ENCODE measurements at places on chromosomes 3 and 15.

DNA sequence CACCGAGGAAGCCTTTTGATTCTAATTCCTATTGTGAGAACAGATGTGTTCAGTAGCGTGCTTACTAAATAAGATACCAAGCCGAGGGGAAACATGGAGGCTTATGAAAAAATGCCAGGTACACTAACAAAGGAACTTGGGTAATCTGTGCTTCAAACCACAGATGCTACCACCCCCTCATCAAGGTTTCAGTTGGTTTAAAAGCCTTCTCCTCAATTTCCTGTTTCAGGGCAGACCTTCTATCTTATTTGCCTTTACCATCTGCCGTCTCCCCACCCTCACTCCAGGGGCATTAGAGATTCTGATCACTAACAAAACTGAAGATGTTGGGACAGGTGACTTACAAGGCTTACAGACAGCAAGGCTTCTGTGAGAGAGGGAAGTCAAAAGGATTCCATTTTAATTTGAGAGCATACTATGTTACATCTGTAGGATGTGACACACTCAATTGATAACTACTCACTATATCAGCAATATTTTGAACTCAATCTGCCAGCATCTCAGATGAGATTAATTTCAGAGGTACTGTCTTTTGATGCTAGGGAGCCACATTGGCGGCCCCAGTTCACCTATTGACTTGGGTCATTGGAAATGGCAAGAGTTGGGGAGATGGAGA, 60.6 kb upstream of the PLCL2 start:
- no peak for DNase-seq
- no peaks in the 10 kb centered on the region for H3K4me1 ChIP-seq
- H3K36me3 ChIP-seq: no peaks in the 10 kb centered on the region
- H3K4me3 ChIP-seq: no peak overlapping the region
- H3K27me3 ChIP-seq: peaks cover 1% of the 10 kb centered on the region
- H3K27ac ChIP-seq: no peak overlapping the region

DNA sequence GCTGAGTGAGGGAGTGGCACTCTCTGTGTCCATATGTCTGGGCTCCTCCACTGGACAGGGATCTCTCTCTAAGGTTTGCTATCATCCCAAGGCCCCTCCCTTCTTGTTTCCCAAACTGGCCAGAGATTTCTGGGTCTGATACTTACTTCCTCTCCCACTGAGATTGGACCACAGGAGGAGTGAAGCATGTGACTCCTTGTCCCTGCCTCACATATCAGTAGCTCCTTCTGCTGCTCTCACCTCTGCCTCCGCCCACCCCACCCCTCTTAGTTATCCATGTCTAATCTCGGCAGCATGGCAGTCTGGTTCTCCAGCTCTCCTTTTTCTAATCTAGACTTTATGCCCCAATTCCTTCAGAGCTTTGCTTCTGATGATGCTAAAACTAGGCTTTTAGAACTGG, 223.1 kb downstream of the RPLP1 start:
- no peak overlapping the region for H3K4me3 ChIP-seq
- no peaks in the 10 kb centered on the region for H3K36me3 ChIP-seq
- DNase-seq: no peak
- H3K27me3 ChIP-seq: peaks cover 52% of the 10 kb centered on the region
- H3K27ac ChIP-seq: no peak overlapping the region

DNA sequence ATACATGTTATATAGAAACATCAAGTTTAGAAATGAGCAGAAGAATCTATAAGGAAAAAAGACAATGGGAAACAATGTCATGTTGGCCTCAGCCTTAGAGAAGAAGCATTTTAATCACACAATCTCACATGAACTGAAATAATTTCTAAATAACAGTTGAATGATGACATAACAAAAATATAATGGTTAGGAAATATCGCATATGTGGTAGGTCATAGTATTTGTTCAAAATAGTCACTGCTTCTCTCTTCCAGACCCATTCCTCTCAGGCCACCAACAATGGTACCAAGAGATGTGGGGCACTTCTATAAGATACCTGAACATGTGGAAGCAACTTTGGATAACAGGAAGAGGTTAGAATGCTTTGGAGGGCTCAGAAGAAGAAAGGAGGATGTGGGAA, 195.7 kb upstream of the PDZRN3 start:
- no peak overlapping the region for H3K4me3 ChIP-seq
- no peaks in the 10 kb centered on the region for H3K27me3 ChIP-seq
- H3K36me3 ChIP-seq: peaks cover 20% of the 10 kb centered on the region
- DNase-seq: no peak

DNA sequence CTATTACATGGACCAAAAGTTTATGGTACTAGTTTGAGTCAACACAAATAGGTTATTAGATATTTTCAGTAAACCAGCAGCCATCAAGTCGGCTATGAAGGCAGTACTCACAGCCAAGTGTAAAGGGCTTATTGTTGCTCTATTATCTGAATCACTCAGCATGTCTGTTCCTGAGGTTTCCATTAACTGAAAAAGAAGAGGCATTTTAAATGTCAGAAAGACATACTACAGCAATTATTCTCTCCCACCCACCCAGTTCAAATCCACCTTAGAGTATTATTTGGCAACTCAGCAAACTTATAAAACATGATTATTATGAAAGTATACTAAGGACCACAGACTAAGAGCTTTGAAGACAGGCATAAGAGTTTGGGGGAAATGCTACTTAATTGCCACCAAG, 93.1 kb downstream of the BTD start:
- H3K27ac ChIP-seq: peak overlapping the region; percentile 59
- H3K4me1 ChIP-seq: peaks cover 15% of the 10 kb centered on the region
- H3K27me3 ChIP-seq: no peaks in the 10 kb centered on the region
- H3K36me3 ChIP-seq: peaks cover 34% of the 10 kb centered on the region
- no peak overlapping the region for H3K4me3 ChIP-seq

DNA sequence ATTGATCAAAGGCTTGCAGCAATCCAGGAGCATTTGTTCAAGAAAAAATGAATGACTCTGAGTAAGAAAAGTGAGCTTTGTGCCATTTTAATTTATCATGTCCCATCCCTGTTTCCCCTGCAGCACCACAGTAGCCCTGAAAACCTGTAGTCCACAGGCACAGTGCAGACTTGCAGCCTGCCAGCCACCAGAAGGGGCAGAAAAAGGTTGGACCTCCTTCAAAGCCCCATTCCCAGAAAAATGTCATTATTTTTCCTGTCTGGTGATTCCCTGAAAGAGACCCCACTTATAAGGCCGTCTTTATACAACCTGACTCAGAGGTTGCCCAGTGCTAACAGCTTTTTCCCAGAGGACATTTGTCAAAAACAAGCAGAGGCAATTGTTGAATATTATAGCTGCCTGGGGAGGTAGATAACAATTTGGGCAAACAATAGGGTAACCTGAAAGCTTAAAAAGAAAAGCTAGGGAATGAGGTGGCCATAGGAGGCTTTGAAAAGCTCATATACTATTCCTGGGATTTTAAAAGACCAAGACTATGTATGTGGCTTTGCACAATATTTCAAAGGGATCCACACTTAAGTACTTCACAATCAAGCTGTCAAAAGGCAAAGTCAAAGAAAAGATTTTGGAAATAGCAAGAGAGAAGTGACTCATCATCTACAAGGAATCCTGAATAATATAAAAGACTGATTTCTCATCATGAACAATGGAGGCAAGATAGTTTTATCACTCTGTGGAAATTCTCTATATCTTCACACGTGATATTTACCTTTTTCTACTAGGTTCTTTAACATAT, 136.8 kb upstream of the PLXNA1 start:
- DNase-seq: no peak
- peaks cover 2% of the 10 kb centered on the region for H3K36me3 ChIP-seq
- peaks cover 10% of the 10 kb centered on the region for H3K4me1 ChIP-seq
- no peak overlapping the region for H3K27ac ChIP-seq
- H3K27me3 ChIP-seq: no peaks in the 10 kb centered on the region
- H3K4me3 ChIP-seq: no peak overlapping the region

DNA sequence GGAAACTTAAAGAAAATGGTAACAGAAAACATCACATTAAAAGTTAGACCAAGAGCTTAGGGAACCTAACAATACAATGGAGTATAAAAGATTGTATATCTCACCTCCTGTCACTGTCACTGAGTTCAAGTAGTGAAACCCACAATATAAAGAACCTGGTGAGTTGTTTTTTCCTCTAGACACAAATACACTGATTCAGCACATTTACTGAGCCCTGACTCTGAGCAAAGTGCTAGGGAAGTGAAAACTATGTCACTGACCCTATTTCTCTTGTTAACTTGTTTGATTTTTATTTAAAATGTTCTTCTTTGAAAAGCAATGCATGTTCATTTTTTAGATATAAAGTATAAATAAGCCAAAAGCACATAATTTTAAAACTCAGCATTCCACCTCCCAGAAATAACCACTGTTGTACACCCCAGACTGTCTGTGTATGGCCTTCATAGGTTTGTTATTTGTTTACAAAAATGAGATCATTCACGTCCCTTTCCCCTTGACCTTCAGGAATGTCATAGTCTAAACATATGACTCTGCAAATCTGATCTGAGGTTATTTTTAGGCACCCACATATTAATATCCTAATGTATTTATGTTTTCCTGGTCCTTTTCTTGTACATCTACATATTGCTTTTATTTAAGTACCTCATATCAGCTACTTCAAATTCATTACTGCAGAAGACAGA, 69.2 kb upstream of the CSTA start:
- DNase-seq: no peak
- no peaks in the 10 kb centered on the region for H3K4me1 ChIP-seq
- peaks cover 4% of the 10 kb centered on the region for H3K27me3 ChIP-seq
- no peaks in the 10 kb centered on the region for H3K36me3 ChIP-seq
- no peak overlapping the region for H3K4me3 ChIP-seq
- H3K27ac ChIP-seq: no peak overlapping the region

DNA sequence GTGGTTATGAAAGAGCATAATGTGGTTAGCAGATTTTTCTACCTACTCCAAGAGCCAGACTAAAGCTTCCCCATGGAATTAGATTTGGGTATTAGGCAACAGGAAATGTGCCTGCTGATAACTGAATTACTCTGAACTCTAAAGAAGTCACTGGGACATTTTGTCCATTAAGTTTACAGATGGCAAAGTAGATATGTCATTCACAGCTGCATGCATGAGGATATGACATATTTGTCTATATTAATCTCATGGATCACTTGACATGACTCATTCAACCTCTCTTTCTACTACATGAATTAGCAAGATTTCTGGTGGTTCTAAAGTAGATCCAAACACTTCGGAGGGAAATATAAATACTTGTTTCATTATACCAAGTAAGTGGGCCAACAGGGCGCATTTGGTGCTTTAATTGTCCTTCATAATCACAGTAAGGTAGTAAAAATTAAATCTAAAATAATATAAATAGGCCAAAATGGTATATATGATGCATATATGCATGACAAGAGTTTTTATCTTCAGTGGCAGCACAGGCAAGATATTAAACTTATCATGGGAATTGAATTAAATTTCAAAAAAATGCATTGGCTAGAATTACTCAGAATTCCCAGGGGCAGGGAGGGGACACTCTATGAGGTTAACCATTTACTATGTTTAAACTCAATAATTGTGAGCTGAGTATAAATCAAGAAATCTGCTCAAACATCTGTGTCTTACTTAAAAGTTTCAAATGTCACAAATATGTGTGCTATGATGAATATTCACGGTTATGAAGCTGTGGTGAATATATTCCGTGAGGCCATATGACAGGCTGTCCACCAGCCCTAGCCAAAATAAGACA, 365.3 kb upstream of the KCNMB2 start:
- no peak overlapping the region for H3K4me3 ChIP-seq
- H3K4me1 ChIP-seq: peaks cover 7% of the 10 kb centered on the region
- H3K27ac ChIP-seq: no peak overlapping the region
- peaks cover 21% of the 10 kb centered on the region for H3K36me3 ChIP-seq
- H3K27me3 ChIP-seq: no peaks in the 10 kb centered on the region
- DNase-seq: no peak

GRCh38 chr3:105798381-105798934, 70.4 kb downstream of the CBLB start:
- H3K4me3 ChIP-seq: no peak overlapping the region
- no peak overlapping the region for H3K27ac ChIP-seq
- peaks cover 44% of the 10 kb centered on the region for H3K4me1 ChIP-seq
- no peak for DNase-seq
- peaks cover 20% of the 10 kb centered on the region for H3K36me3 ChIP-seq

- DNase-seq: no peak
- no peaks in the 10 kb centered on the region for H3K27me3 ChIP-seq
- H3K4me1 ChIP-seq: peaks cover 45% of the 10 kb centered on the region
- H3K27ac ChIP-seq: peak overlapping the region; percentile 99
- H3K4me3 ChIP-seq: peak overlapping the region; percentile 96
Observed at GRCh38 chr15:96328181-96328876, 2.2 kb upstream of the NR2F2 start.

- DNase-seq: no peak
- peaks cover 36% of the 10 kb centered on the region for H3K27me3 ChIP-seq
- no peak overlapping the region for H3K4me3 ChIP-seq
- no peaks in the 10 kb centered on the region for H3K4me1 ChIP-seq
Observed at GRCh38 chr15:101795455-101795854, 7.9 kb upstream of the OR4F6 start.

DNA sequence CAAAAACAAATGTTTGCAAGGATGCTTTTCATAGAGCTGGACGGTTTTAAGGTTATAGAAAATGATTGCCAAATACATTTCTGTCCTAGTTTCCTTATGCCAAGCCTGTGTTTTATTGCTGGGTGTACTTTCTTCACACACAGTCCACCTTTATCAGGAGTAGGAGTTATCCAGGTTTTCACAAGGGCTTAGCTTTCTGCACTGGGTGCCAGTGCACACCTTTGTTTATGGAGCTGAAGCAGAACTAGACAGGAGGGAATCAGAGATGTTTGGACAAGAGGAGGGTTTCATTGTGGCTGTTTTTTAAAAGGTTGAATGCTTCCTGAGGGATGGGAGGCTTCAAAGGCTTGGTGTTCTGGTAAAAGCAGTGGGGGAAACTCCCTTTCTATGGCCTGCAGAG, 29.5 kb upstream of the FAM3D start:
- peaks cover 2% of the 10 kb centered on the region for H3K36me3 ChIP-seq
- peaks cover 6% of the 10 kb centered on the region for H3K27me3 ChIP-seq
- H3K27ac ChIP-seq: no peak overlapping the region
- H3K4me3 ChIP-seq: no peak overlapping the region
- no peak for DNase-seq

GRCh38 chr3:157785102-157785826, 282.0 kb upstream of the VEPH1 start:
- no peaks in the 10 kb centered on the region for H3K27me3 ChIP-seq
- H3K27ac ChIP-seq: no peak overlapping the region
- no peaks in the 10 kb centered on the region for H3K36me3 ChIP-seq
- H3K4me1 ChIP-seq: peaks cover 16% of the 10 kb centered on the region

- H3K36me3 ChIP-seq: no peaks in the 10 kb centered on the region
- DNase-seq: peak; percentile 69
- no peak overlapping the region for H3K27ac ChIP-seq
- H3K4me1 ChIP-seq: peaks cover 17% of the 10 kb centered on the region
- H3K4me3 ChIP-seq: no peak overlapping the region
- peaks cover 51% of the 10 kb centered on the region for H3K27me3 ChIP-seq
Observed at GRCh38 chr15:65980824-65981456, 111.6 kb downstream of the RAB11A start.

- peaks cover 26% of the 10 kb centered on the region for H3K36me3 ChIP-seq
- H3K27ac ChIP-seq: no peak overlapping the region
- no peaks in the 10 kb centered on the region for H3K27me3 ChIP-seq
- no peaks in the 10 kb centered on the region for H3K4me1 ChIP-seq
- H3K4me3 ChIP-seq: no peak overlapping the region
Observed at GRCh38 chr3:182837855-182838454, 44.7 kb downstream of the ATP11B start.

Measured in mesothelial cell of epicardium (in vitro differentiated cells).